ENCODE measurements at places on chromosomes 16 and 17.

- no peak for DNase-seq
Observed at GRCh38 chr16:85651629-85652430, 36.9 kb downstream of the GINS2 start.

GRCh38 chr16:75102595-75102994, 14.0 kb downstream of the LDHD start:
- no peak for DNase-seq

- DNase-seq, result no peak
Observed at GRCh38 chr16:88943131-88943664, 33.8 kb downstream of the CBFA2T3 start.

GRCh38 chr17:19379361-19380065, 1.2 kb downstream of the MAPK7 start:
- no peak for DNase-seq

DNA sequence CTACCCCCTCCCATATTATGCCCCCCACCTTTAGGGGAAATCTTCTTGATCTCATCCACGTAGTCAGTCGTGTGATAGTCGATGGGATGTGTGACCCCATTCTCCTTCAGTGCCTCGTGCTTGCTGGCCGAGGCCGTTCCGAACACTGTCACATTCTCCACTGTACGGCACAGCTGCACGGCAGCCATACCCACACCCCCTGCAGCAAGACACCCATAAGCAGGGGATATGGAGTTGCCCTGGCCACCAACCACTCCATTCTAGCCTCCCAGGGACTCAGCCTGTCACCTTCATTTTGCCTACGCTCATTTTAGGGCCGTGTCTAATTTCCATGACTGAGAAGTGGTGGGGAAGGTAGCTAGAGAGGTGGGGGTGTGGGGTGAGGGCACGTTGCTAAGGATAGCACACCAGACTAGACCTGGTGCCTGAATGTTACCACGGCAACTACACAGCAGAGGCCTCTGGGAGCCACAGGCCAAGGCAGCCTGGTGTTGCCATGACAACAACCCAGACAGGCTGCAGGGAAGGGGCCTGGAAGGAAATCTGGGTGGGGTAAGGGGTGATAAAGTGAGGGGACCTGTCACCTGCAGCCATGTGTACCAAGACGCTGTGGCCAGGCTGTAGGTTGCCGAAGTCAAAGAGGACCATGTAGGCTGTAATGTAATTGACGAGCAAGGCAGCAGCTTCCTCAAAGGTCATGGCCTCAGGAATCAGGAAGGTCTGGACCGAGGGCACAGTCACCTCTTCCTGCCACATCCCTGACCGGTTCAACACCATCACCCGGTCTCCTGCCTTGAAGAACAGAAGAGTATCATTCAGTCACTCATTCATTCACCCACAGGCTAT, 4.0 kb downstream of the VAT1 start:
- DNase-seq, result no peak

- DNase-seq, result no peak
Observed at GRCh38 chr16:68605746-68606145, 39.4 kb upstream of the CDH3 start.

DNA sequence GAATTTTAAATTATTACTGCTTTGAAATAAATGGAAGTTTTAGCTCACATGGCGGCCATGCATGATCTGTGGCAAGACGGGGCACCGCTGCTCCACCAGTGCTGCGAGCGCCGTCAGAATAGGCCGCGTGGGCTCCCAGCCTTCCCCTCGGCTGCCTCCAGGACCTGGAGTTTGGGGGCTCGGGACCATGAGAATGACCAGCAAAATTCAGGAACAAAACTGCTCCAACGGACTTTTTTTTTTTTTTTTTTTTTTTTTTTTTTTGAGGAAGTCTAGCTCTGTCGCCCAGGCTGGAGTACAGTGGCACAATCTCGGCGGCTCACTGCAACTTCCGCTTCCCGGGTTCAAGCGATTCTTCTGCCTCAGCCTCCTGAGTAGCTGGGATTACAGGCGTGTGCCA, 38.3 kb upstream of the AKAP1 start:
- DNase-seq, result no peak

- DNase-seq, result no peak
Observed at GRCh38 chr17:71107136-71107535, 937.8 kb downstream of the KCNJ2 start.

DNA sequence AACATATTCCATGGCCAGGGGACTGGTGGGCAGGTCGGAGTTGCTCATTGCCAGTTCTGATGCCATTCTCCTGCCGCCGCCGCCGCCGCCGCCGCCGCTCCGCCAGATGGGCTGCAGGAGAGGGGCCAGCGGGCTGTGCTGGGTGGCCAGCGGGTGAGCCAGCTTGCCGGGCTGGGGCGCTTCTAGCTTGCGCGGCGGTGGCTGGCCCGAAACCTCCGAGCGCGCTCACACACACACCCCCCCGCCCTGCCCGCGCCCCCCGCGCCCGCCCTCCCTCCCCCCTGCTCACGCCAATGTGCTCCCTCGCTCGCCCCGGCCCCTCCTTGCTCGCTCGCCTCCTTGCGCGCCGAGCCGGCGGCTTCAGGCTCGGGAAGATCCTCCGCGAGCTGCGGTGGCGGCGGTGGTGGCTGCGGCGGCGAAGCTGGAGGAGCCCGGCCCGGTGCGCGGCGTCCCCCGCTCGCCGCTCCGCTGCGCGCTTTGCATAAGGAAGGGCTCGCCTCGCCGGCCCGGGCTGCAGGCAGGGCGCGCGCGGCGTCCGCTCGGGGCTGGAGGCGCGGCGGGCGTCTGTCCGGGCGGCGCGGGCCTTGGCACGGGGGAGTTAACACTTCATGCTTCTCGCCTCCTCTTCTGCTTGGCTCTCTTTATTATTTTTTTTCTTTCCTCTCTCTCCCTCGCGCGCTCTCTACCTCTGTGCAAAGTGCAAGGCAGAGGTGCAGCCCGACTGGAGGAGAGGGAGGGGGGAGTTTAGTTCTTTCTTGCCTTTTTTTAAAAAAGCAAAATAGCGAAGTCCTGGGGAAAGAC, 500 bp downstream of the MAF start:
- DNase-seq, result no peak

DNA sequence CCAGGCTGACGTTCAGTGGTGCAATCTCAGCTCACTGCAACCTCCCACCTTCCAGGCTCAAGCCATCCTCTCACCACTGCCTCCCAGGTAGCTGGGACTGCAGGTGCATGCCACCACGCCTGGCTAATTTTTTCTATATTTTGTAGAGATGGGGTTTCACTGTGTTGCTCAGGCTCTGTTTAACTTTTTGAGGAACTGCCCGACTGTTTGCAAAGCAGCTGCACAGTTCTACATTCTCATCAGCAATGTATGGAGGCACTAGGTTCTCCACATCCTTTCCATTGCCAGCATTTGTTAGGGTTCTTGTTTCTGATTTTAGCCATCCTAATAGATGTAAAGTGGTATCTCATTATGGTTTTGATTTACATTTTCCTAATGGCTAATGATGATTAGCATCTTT, 9.4 kb downstream of the TNRC6A start:
- DNase-seq, result no peak

- DNase-seq, result no peak
Observed at GRCh38 chr16:52581530-52581929, 34.6 kb upstream of the TOX3 start.

- DNase-seq, result no peak
Observed at GRCh38 chr17:16880843-16881230, 91.1 kb downstream of the TNFRSF13B start.

DNA sequence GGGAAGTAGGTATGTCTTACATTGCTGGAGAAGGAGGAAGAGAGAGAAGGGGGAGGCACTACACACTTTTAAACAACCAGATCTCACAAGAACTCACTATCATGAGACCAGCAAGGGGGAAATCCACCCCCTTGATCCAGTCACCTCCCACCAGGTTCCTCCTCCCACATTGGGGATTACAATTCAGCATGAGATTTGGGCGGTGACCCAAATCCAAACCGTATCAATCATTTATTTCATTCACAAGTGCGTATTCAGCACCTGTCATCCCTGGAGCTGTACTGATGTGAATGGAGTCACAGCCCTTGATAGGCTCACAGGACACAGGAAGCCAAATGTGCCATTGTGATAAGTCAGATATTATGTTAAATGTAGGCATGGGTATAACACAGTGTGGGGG, 228.3 kb upstream of the HSBP1 start:
- no peak for DNase-seq

- no peak for DNase-seq
Observed at GRCh38 chr16:24497440-24497839, 41.9 kb upstream of the RBBP6 start.

- DNase-seq, result no peak
Observed at GRCh38 chr17:10768750-10769251, 35.1 kb downstream of the TMEM238L start.

- DNase-seq, result no peak
Observed at GRCh38 chr17:6102615-6103014, 32.4 kb downstream of the WSCD1 start.

DNA sequence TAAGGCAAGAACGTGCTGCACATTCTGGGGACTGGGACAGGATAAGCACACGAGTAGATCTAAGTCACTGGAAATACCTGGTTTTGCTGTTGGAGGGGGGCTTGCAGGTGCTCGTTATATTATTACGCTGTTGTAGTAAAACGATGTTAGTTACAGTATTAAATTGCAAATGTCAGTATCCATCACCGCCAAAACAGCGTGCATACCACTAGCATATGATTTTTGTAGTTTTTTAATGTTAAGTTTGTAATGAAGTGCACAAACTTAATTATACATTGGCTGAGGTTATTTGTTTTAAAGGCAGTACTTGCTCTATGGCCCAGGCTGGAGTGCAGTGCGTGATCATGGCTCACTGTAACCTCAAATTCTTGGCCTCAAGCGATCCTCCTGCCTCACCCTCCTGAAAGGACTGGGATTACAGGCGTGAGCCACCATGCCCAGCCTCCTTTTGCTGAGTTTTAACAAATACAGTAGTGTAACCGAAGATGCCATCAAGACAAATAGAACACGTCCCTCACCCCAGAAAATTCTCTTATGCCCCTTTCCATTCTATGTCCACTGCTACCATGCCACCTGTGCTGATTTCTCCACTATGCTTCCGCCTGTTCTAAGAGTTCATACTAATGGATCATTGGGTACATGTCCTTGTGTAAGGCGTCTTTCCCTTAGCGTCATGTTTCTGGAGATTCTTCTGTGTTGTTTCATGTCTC, 20.7 kb upstream of the CSNK1D start:
- no peak for DNase-seq

DNA sequence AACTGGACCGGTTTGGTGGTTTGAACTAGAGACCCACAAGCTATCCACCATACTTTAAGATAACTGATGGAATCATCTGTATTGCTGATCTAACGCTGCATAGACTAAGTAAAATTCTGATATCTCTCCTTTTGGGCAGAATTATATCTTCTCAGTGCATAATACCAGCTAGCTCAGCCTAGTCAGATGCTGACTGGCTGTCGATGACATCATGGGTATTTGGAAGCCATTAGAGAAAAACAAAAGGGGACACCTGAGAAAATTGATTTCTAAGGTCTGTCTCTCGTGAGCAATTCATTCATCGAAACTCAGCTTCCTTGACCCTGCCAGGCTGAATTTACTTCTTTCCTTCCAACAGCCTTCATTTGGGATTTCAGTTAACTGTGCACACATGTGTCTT, 263.0 kb upstream of the CCL2 start:
- no peak for DNase-seq

GRCh38 chr17:34549966-34550365, 29.4 kb upstream of the TMEM132E start:
- no peak for DNase-seq

GRCh38 chr17:60577147-60577915, 22.7 kb upstream of the PPM1D start:
- no peak for DNase-seq

GRCh38 chr16:54265575-54266107, 20.9 kb downstream of the IRX3 start:
- no peak for DNase-seq

DNA sequence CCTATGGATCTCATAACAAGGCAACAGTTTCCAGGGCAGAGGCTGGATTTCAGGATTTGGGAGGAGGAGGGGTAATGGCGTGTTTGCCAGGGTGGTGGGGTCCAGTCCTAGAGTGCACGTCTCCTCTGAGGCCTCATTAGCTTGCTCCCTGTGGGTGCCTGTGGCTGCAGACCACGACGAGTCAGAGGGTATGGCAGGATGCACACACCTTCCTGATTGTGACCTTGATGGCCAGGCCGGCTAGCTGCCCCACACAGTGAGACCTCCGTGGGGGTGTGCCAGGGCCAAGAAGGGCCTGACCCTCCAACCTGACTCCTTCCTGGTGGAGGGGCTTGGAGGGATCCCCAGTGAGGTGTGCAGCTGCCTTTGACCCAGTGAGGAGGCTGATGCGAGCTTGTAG, 4.0 kb upstream of the SMTNL2 start:
- no peak for DNase-seq

DNA sequence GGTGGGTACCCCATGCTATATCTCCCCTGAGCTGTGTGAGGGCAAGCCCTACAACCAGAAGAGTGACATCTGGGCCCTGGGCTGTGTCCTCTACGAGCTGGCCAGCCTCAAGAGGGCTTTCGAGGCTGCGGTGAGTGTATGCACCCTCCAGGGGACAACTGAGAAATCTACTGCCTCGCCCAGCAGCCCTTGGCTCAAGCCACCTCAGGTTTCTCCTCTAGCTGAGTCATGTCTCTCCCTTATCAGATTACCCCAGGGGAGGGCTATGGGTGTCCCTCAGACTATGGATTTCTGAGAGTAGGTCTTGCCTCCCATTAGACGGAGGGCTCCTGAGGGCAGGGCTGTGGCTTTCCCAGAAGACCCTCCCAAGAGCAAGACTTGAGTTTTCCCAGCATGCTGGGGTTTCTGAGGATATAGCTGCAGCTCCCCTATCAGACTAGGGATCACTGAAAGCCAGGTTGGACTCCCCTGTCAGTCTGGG, 6.7 kb downstream of the NEK8 start:
- DNase-seq, result no peak

DNA sequence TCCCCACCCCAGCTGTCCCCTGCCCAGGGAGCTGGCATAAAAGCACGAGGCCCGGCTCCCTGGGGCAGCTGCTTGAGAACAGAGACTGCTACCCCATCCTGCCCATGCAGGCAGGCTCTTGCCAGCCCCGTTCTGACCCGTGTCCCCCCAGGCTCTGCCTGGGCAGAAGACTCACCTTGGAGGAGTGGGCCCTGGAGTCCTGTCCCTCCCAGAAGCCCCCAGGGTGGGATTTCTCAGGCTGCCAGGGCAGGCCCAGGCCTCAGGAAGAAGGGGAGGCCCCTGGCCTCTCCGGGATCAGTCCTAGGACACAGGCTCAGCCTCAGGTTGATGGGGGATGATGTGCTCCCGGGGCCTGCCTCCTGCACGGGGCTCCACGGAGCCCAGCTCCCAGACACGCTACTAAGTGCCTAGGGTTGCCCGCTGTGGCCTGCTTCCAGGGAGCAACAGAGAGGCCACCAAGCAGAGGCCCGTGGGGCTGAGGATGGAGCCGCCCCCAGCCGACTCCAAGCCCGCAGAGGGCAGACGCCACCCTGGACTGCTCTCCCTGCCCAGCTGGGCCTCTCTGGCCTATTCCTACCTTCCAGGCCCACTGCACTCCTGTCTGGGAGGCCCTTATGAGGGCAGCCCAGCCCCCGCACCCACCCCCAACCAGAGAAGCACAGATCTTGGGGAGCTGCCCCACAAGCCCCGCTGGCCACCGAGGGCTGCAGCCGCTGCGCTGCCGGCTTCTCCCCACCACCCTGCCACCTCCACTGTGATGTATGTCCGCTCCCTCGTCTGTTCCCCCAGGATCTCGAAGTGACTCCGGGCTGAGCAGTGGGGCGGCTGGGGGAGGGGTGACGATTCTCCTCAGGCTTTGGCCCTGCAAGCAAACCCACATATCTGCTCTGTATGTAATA, 1.7 kb downstream of the NME3 start:
- DNase-seq, result no peak
